Kidney (tissue), 22 donors: ENCODE measurements at places on chromosomes 6 and 20. TPM values are rescaled to one million over a fixed set of nuclear protein-coding genes. Genes with fewer than 3 reads are reported as not detected.
A peak's percentile ranks its signal among the peaks of the same experiment; 100 is the strongest.

GRCh38 chr6:146594495-146594894, 4.3 kb upstream of the ADGB start:
- no peak for DNase-seq
- H3K4me1 ChIP-seq, result peaks cover 3% of the 10 kb centered on the region
- no peaks in the 10 kb centered on the region for H3K27me3 ChIP-seq
- H3K36me3 ChIP-seq, result no peaks in the 10 kb centered on the region
- no peak overlapping the region for H3K4me3 ChIP-seq

TMEM200A gene
- 17.9 TPM for total RNA-seq

CAP2 gene
- 15.7 TPM for total RNA-seq

FAM83C gene
- not detected for total RNA-seq

- no peak for DNase-seq
- no peak overlapping the region for H3K4me3 ChIP-seq
- no peaks in the 10 kb centered on the region for H3K36me3 ChIP-seq
- no peaks in the 10 kb centered on the region for H3K4me1 ChIP-seq
Observed at GRCh38 chr20:62740286-62741141, 31.9 kb downstream of the NTSR1 start.

DNA sequence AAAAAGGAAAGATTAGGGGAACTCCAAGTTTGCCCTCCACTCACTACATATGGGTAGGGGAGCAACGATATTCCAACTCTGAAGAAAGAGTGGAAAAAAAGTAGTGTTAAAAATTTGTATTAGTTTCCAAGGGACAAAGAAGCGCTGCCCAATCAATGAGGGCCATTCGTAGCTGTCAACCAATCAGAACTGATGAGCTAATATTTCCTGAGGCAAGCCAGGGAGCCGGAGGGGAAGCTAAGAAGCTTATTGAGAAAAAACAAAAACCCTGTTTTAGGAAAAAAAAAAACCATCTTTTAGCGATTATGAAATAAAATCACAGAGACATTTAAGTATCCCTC, 59.5 kb downstream of the TRIM38 start:
- H3K27ac ChIP-seq, result peak overlapping the region; percentile 98
- H3K4me3 ChIP-seq, result peak overlapping the region; percentile 89
- peaks cover 9% of the 10 kb centered on the region for H3K4me1 ChIP-seq

ABHD16B gene
- not detected for total RNA-seq

DNA sequence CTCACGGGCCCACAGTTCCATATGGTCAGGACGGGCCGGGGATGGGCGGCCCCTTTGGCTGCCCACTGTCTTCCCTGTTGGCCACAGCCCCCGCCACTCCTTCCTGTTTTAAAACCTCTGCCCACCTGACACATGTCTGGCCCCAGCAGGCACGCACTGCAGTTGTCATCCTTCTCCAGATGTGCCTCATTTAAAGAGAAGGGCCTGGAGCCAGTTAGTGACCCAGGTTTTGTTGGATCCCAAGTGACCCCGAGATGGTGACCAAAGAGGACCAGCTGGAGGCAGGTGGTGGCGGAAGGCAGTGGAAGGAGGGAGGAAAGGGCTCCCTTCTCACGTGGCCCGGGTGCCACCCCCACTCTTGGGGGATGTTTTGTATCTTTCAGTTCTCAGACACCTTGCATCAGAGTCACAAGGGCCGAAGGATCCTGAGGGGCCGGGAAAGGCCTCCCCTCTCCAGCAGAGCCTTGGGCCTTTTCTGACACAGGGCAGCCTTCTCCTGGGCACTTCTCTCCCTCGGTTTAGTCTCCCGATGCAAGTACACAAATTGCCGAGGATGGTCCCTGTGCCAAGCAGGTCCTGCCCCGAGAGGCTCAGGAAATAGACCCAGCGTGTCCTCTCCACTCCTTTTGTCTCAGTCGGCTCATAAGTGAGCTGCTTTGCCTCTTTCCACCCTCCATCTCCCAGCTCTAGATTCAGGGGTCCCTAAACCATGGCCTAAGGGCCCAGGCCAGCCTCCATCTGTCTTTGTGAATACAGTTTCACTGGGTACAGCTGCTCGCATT, 117.6 kb downstream of the SULF2 start:
- H3K4me1 ChIP-seq, result peaks cover 10% of the 10 kb centered on the region
- peaks cover 2% of the 10 kb centered on the region for H3K36me3 ChIP-seq
- no peaks in the 10 kb centered on the region for H3K27me3 ChIP-seq
- no peak overlapping the region for H3K27ac ChIP-seq

DNA sequence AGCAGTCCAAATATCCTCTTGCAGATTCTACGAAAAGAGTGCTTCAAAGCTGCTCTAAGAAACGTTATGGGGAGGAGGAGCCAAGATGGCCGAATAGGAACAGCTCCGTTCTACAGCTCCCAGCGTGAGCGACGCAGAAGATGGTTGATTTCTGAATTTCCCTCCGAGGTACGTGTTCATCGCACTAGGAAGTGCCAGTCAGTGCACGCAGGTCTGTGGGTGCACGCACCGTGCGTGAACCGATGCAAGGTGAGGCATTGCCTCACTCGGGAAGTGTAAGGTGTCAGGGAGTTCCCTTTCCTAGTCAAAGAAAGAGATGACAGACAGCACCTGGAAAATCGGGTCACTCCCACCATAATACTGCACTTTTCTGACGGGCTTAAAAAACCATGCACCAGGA, 272.1 kb upstream of the DEFB115 start:
- no peak overlapping the region for H3K4me3 ChIP-seq
- H3K27me3 ChIP-seq, result no peaks in the 10 kb centered on the region
- H3K4me1 ChIP-seq, result no peaks in the 10 kb centered on the region
- H3K36me3 ChIP-seq, result no peaks in the 10 kb centered on the region

- no peaks in the 10 kb centered on the region for H3K4me1 ChIP-seq
- no peak overlapping the region for H3K4me3 ChIP-seq
- no peak overlapping the region for H3K27ac ChIP-seq
- no peak for DNase-seq
- H3K27me3 ChIP-seq, result no peaks in the 10 kb centered on the region
Observed at GRCh38 chr6:48733581-48733980, 622.6 kb upstream of the PTCHD4 start.

IRF4 gene
- total RNA-seq, result 23.7 TPM

SLC22A7 gene
- total RNA-seq, result 2.0 TPM

DNA sequence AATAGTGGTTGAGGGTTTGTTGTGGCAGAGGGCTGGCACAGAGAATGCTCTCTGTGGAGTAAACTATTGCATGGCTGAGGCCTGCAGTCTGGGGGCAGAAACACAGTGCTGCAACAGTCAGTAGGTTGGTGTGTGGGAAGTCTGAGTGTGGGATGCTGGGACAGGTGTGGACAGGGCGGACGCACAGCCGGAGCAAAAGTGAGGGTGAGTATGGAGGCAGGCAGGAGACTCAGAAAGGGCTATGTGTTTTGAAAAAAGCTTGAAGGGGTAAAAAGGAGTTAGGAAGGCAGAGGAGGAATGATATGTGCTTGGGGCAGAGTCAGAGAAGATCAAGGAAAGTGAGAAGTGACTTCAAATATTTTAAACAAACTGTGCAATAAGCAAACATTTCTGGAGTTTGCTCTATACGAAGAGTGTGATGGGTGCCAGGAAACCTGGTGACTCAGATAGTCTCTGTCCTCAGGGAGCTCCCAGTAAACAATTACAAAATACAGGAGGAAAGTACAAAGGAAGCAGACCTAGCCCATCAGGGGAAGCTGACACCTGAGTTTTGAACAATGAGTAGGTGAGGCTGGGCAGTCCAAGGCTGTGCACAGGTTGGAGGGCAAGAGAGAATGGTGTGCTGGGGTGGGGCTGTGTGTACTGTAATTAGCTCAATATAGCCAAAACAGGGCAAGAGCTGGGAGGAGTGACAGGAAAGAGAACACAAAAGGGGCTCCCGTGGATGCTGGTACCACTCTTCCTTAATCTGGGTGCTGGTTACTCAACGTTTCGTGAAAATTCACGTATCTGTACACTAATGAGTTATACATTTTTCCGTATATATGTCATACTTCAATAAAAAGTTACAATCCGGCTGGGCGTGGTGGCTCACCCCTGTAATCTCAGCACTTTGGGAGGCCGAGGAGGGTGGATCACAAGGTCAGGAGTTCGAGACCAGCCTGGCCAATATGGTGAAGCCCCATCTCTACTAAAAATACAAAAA, 55.2 kb downstream of the PIGU start:
- H3K27me3 ChIP-seq, result no peaks in the 10 kb centered on the region
- H3K4me3 ChIP-seq, result no peak overlapping the region
- no peaks in the 10 kb centered on the region for H3K4me1 ChIP-seq

DNA sequence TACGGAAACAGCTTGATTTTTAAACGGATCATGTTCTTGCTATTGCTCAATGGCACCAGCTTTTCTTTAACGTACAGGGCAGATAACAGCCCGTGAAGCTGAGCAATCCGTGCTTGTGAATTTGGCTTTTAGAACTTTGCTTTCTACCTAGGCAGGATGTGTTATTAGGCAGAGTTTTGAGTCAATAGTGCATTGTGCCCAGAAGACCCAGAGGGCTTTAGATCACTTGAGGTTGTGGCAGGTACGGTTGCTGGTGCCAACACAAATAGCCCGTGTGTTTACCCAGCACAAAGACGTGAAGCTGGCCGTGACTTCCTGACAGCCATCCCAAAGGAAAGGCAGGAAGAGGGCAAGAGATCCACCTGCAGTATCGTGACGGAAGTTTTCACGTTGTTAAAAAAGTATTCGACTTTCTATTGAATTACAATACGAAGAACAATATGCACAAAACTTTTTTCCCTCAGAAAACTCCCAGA, 117.4 kb upstream of the FRMD1 start:
- no peaks in the 10 kb centered on the region for H3K27me3 ChIP-seq
- H3K4me3 ChIP-seq, result no peak overlapping the region
- no peak overlapping the region for H3K27ac ChIP-seq
- H3K36me3 ChIP-seq, result no peaks in the 10 kb centered on the region
- DNase-seq, result no peak
- no peaks in the 10 kb centered on the region for H3K4me1 ChIP-seq

- no peak overlapping the region for H3K4me3 ChIP-seq
- no peak overlapping the region for H3K27ac ChIP-seq
- H3K27me3 ChIP-seq, result no peaks in the 10 kb centered on the region
- DNase-seq, result no peak
- no peaks in the 10 kb centered on the region for H3K4me1 ChIP-seq
Observed at GRCh38 chr20:33635341-33635740, 26.8 kb upstream of the C20orf144 start.

CDSN gene
- 0.13 TPM for total RNA-seq

DNA sequence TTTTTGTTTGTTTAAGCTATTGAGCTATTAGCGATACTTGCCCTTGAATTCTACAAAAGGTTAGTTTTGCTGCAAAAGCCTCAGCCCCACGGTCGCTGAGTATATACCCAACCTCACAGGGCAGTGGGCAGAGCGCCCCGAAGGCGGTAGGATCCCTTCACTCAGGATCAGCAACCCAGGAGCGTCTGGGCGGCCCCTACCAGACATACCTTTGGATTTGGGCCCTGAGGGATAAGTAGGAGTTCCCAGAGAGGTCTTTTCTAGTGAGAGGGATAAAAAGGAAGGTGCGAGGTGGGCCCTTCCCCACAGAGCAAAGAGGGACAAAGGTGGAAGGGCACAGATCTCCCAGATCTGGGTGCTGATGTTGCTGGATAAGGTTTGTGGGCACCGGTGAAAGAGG, 6.1 kb downstream of the SASH1 start:
- no peaks in the 10 kb centered on the region for H3K4me1 ChIP-seq
- DNase-seq, result no peak
- no peak overlapping the region for H3K4me3 ChIP-seq
- no peak overlapping the region for H3K27ac ChIP-seq
- H3K27me3 ChIP-seq, result no peaks in the 10 kb centered on the region

DNA sequence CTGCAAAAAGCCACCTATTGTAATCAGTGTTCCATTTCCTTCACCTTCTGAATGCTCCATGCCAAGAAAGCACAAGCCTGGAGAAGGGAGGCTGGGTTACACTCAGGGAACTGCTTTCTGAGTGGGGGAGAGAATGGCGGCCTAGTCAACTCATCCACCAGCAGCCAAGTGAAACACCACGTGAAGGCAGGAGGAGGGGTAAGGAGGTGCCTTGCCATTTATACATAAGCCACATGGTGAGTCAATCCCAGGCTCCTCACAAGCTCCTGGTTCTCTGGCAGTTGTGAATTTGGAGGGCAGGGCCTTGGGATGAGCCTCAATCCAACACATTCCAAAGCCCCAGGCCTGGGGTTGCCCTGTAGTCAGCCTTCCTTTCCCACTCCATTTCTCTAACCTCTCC, 149.4 kb downstream of the CD24 start:
- no peaks in the 10 kb centered on the region for H3K36me3 ChIP-seq
- no peak overlapping the region for H3K27ac ChIP-seq
- H3K27me3 ChIP-seq, result no peaks in the 10 kb centered on the region

DNA sequence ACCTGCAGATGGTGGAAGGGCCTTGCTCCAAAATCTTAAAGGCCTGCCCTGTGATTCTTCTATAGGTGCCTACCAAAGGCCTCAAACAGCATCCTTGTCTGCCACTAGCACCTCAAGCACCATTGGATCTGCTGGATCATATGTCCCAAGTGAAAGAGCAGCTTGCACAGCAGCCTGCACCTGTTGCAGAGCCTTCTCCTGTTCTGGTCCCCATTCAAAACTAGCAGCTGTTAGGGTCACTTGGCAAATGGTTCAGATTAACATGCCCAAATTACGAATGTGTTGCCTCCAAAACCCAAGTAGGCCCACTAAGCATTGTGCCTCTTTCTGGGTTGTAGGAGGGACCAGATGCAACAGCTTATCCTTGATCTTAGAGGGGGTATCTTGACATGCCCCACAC, 99.6 kb upstream of the F13A1 start:
- no peaks in the 10 kb centered on the region for H3K4me1 ChIP-seq
- no peaks in the 10 kb centered on the region for H3K36me3 ChIP-seq
- no peak for DNase-seq
- no peak overlapping the region for H3K4me3 ChIP-seq
- no peak overlapping the region for H3K27ac ChIP-seq
